ENCODE measurements at places on chromosomes 2 and 18.
A peak's percentile ranks its signal among the peaks of the same experiment; 100 is the strongest.

DNA sequence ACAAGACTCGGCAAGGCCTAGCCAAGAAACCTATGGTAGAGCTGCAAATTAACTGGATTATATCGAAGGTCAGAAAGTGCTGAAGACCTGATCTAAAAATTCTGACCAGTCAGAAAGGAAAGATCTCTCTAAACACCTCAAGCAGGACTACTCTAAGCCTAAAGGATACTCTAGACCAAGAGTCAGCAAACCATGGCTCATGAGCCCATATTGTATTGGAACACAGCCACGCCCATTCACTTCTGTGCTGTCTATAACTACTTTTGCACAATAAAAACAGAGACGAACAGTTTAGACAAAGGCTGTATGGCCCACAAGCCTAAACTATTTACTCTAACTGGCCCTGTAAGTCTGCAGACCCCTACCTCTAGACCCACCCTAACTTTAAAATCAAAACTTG is 18.7 kb downstream of the RTN4 start:
- no peak for DNase-seq

- DNase-seq: no peak
These were observed 212.4 kb upstream of the HNRNPA3 start for GRCh38 chr2:177000061-177000714.

DNA sequence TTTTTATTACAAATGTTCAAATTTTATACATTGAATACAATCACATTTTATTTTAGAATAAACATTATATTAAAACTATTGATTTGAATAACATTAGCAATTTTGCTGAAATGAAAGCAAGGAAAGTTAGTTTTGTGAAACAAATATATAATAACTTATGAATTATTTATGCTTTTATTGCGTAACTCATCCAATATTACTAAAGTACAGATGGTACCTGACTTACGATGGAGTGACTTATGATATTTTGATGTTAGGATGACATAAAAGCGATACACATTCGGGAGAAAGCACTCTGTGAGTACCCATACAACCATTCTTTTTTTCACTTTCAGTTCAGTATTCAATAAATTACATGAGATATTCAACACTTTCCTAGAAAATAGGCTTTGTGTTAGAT is 26.5 kb downstream of the GPR39 start:
- no peak for DNase-seq

GRCh38 chr2:172488556-172488955 is 61.2 kb downstream of the ITGA6 start:
- DNase-seq: no peak

GRCh38 chr2:11303290-11304013 is 41.0 kb downstream of the ROCK2 start:
- no peak for DNase-seq

DNA sequence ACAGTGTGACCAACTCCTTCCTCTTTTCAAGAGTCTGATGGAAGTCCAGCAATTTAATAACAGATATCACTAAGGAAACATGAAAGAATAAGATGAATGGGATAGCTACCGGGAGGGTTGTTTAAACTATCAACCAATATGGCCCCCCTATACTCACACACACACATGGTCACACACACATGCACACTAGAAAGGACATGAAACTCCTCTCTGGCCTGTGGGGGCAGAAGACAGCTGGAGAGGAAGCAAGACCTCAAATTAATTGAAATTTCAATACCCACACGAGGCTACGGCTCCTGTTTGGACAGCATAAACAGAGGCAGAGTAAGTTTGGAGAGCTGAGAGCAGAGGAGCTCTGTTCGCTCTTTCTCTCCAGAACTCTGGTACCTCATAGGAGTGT is 34.7 kb upstream of the REEP1 start:
- no peak for DNase-seq

- no peak for DNase-seq
These were observed 250.9 kb downstream of the LRRTM4 start for GRCh38 chr2:77271262-77271661.

DNA sequence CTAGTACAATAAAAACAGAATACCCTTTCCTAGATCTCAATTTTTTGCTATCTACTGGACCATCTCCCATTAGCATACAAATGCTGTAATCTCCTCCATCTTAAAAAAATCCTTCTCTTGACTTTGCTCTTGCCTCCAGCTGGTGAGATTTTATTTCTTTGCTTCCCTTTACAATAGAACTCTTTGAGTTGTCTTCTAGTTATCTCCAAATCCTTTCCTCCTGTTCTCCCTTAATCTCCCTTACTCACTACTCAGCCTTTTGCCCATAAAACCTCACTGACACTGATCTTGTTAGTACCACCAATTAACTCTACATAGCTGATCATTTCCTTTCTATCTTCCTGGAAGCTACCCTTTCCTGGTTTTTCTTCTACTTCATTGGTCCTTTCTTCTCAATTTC is 63.5 kb upstream of the FRZB start:
- DNase-seq: no peak

DNA sequence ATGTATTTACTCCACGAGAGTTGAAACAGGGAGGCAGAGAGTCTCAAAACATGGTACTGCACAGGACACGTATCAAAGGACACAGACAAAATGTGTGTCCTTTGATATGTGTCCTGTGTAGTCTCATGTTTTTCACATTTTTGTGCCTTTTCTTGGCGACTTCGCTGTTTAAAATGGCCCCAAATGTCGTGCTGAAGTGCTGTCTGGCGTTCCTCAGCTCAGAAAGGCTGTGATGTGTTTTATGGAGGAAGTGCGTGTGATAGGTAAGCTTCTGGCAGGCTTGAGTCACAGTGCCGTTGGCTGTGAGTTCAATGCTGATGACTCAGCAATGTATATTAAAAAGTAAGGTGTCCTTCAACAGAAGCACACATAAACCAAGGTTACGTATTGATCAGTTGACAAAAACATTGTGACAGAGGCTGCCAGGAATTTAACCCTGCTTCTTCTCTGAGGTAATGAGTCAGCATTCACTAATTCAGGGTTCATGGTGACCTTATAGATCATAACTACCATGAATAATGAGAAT is 78.2 kb downstream of the DYSF start:
- DNase-seq: no peak

DNA sequence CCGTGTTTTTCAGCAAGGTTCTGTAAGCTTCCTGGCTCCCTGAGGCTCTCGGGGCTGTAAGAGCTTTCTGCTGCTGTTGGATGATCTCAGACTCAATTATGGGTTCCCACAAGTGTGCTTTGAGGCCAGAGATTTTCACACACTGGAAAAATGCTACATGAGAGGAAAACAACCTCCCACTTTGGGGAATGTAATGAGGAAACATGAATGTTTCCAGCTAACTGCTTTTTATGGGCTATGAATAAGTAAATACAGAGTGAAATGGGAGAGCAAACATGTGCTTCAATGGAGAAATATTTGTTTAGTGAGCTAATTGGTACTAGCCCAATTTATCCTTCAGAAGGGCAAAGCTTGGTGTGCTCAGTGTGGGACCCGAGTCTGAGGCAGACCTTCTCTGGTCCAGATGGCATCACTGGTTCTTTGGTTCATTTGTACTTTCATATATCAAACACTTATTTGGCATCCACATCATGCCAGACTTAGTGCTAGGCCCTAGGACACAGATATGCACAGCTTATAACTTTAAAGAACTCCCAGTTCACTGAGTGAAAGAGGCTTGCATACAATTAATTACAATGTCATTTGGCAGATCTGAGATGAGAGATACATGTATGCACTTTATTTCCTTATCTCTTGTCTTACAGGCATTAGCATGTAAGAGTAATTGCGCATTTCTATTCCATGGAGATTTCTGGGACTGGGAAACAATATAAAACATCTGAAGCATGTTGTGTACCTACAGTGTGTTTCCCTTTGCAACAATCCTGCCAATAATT is 248.8 kb downstream of the RDH14 start:
- DNase-seq: peak; percentile 44

- DNase-seq: peak; percentile 29
These were observed 38.0 kb downstream of the KCTD1 start for GRCh38 chr18:26510337-26510736.

DNA sequence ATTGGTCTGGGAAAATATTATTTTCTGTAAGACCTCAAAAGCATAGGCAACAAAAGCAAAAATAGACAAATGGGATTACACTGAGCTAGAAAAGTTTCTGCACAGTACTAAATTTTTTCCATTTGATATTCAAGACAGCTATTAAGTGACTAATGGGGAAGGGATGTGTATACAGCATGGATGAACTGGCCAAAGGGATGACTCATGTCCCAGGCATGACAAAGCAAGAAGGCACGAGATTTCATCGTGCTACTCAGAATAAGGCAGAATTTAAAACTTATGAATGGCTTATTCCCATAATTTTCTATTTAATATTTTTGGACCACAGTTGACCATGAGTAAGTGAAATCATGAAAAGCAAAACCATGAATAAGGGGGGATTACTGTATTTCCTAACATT is 1250.1 kb upstream of the GYPC start:
- peak; percentile 73 for DNase-seq

- DNase-seq: no peak
These were observed 1435.7 kb downstream of the LRP1B start for GRCh38 chr2:140695155-140695554.

- no peak for DNase-seq
These were observed 36.8 kb upstream of the VPS54 start for GRCh38 chr2:64056021-64056420.

DNA sequence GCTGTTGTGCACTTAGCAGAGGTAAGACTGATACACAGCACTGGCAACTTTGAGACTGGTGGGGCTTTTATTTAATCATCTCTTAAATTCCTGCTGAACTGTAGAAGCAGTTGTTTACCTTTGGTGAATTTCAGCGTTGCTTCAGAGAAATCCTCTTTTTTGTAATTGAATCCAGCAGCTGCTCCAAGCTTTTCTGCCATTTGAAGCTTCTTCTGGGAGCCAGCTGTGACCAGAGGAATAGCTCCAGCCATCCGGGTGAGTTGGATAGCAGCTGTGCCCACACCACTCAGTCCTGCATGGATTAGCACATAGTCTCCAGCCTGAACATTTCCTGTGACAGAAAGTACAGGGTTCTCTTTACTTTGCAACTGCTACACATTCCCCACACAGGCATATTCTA is 3.9 kb downstream of the TP53I3 start:
- no peak for DNase-seq

GRCh38 chr2:58010599-58010998 is 36.0 kb upstream of the VRK2 start:
- no peak for DNase-seq

GRCh38 chr2:44766220-44766619 is 175.3 kb upstream of the SIX3 start:
- no peak for DNase-seq

- no peak for DNase-seq
These were observed 36.3 kb downstream of the PTPRM start for GRCh38 chr18:7603259-7604000.

DNA sequence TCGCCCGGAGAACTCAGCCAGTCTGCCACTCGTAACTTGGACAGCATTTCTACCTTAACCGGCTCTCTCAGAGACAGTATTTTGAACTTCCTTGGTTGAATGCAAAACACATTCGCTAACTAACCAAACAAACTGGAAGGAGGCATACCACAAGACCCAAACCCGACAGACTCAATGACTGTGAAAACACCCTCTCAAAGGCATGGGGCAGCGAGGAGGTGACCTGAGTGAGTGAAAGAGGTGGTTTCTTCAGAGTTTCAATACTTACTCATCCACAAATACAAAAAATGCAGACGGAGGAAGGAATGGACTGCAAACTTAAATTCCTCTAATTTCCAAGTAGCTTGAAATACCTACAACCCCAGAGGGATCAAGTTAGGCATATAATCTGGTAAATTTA is 132.9 kb downstream of the GAREM1 start:
- no peak for DNase-seq

DNA sequence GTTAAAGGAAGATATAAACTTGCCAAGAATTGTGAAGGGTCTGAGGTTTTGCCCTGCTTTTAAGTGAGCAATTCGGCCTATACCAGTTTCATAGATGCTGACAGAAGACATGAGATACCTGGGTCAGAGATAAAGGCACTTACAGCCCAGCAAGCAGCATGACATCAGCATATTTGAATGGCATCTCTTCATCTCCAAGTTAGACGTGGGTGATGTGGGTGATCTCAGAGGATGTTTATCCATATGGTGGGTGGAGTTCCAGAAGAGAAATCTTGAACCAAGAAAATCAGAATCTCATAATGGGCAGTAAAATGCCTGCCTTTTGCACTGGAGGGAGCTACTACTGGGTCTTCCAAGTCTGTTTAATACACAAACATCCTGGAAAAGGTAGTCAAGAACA is 44.7 kb downstream of the GYPC start:
- DNase-seq: no peak

DNA sequence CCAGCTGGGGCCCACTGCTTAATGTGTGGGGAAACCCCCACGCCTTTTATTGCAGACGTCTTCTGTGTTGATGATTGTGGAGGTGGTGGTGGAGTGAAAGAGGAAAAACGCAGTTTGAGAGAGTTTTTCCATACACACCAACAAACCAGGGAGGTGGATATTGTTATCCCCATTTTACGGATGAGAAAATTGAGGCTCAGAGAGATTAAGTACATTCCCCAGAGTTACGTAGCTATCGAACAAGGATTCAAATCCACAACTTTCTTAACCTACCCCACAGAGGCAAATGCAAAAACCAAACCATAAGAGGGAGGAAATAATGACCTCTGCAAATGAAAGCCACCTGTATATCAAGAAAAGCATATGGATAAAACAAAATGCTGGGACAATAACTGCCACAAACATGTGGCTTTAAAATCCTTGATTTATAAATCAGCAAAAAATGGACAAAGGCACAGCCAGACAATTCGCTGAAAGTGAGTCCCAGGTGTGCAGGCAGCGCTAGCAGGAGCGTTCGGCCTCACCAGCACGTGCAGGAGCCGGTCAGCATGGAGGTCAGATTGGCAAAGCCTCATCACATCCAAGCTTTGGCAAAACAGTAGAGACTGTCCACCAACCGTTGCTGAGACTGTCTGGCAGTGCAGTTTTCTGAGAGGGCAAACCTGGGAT is 12.6 kb upstream of the RAB17 start:
- no peak for DNase-seq

DNA sequence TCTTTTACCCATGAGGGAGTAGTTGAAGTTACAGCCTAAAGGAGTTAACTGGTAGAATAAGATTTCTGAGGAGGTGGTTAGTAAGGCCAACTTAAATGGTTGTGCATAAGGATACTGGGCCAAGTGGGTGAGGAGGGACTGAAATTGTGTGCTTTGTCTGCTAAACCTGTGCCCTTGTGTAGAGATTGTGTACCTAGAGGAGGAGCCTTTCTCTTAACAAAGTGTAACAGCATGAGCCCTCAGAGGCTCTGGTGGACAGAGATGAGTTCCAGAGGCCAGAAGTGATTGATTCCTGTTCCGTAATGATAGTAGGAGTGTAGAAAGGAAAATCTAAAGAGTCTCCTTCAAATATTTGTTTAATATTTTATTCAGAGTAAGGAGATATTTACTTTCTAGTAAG is 42.9 kb downstream of the OTX1 start:
- DNase-seq: no peak

DNA sequence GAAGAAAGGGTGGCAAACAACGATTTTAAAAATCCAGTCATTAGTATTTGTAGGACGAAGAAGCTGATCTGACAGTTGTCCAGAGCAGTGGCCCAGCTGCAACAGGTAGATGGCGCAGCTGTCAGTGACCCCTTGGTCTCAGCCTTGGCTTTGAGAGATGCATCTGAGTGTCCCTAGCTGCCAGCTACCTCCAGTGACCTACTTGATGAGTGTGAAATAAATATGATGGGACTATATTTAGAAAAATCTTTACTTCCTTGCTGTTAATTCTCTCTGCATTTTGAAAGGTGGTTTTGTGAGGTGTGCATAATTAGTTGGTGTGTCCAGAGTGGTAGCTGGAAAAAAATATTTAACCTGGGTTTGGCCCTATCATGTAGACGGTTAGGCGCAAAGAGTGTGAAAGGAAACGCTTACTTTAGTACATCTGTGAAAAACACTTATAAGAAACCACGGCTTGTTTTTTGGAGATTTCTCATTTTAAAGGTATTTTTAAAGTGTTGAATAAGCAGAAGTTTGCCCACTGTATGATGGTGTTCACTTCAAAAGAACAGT is 963 bp downstream of the INPP1 start:
- DNase-seq: no peak
